ENCODE measurements at places on chromosomes 5 and 9.

DNA sequence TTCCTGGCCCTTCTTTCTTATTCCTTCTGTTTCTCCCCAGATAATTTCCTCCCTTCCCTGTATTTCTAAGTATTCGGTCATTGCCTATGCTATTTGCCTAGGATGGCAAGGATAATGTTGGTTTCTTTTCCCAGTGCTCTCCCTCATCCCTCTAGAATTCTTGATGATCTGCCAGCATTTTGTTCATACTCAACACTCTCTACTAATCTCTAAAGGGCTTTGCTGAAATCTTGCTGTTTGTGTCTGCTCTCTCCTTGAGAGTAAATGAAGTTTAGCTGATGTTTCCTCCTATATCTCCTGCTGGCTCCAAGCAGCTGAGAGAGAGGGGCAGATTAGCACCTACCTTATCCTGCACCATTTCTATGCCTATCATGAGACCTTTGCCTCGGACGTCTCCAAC, 38.1 kb downstream of the AGXT2 start:
- no peak for DNase-seq

GRCh38 chr5:145062280-145063062, 772.7 kb downstream of the PRELID2 start:
- no peak for DNase-seq

DNA sequence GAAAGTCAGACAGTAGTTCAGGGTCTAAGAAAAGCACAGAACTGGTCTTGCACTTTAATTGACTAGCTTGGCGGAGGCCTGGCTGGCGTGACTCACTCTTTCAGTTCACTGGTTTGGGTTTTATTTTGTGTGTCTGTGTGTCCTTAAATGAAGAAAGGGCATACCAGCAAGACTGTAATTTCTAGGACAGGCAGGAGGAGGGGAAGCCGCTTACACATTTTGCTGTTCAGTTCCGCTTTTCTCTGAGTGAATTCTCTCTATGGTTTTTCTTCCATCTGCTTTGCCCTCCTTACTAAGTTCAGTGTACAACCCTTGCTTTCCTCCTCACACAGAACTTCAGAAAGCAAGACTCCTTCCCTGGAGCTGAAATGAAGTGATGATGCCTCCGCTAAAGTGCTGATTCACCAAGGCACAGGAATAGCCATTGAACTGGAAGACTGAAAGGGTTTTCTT, 150.8 kb downstream of the MEF2C start:
- DNase-seq: no peak

GRCh38 chr9:91824601-91825305, 125.3 kb downstream of the ROR2 start:
- DNase-seq: no peak

GRCh38 chr5:150402229-150402773, 10.4 kb downstream of the CD74 start:
- no peak for DNase-seq

GRCh38 chr5:172575416-172575815, 65.6 kb upstream of the NEURL1B start:
- DNase-seq: no peak

DNA sequence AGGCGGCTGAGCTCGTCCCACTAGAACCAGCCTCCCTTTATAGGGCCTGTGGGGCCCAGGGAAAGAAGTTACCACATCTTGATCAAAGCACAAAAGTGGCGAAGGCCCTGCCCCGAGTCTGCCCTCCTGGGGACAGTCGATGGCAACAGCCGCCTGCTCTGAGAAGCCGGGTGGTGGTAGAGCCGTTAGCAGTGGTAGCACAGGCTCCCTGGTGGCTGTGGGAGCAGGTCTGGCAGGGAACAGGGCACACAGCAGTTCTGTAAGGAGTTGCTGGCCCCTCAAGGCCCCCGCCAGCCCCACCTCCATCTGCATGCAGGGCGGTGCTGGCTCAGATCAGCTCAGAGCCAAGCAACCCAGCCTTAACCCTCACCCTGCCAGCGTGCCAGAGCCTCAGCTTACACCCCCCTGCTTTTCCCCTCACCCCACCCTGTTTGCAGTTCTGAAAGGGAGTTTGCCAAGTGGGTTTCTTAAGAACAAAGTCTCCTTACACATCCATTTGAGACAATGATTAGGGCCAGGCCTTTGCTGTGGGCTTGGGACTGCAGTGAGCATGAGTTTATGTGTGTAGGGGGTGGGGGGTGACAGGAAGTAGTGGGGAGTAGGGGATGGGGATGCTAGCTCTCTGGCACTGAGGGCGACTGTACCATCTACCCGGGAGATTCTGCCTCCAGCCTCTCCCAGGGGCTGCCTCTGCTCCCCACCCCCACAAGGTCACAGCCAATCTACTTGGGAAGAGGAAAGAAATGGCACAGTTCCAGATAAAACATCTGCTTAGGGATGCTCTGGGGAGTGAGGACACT, 11.8 kb downstream of the ACSL6 start:
- DNase-seq: no peak

DNA sequence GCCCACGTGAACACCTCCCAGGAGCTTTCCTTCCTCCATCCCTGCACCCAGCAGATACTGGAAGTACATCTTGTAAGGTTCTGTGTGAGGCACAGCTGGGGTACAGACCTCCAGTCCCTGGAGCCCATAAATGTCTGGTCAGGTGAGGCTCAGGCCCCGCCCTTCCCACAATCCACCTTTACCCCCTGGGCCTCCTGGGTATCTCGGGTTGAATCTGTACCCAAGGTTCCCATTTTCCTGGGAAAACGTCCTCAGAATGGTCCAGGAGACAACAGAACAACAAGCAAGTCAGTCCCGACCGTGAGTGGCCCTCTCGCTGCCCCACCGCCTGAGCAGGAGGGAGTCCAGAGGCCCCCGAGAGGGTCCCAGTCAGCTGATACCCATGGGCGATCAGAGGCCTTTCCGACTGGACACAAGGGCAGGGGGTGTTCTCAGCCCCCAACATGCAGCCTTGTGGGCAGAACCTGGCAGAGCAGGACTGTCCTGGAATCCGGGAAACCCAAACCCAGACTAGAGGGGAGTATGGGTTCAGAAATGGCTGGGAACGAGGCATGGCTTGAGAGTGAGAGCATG, 4.3 kb downstream of the SPATA31E1 start:
- DNase-seq: no peak

DNA sequence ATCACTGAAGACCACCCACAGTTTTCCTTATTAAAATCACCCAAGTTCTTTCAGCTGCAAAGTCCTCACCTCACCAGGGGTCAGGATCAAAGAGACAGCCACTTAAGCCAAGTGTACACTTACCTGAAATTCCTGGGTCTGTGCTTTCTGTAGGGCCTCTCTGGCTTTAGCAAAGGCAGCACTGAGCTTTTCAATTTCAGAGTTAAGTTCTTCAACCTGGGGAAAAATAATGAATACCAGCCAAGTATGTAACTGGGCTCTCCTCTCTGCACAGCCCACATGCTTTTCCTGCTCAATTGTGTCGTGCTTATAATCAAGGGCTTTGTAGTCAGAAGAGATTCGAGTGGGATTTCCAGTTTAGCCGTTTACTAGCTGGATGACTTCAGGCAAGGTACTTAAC, 55.1 kb downstream of the CDK5RAP2 start:
- no peak for DNase-seq

DNA sequence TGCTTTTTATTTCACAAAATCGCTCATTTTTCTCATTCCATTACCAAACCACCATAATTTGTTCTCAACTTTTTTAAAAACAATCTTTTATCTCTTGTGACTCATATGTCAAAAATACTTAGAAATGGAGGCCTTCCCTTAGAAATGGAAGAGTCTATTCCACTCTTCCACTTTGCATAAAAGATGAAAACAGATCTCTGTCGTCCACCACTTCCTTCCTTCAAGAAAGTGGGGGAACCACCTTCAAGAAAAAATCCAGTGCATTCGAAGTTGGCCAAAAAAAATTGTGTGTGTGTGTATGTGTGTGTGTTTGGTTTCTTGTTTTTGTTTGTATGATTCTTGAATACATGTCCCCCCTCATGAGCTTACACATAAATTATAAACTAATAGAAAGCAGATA, 628.8 kb upstream of the DMAC1 start:
- no peak for DNase-seq

- DNase-seq: no peak
Observed at GRCh38 chr5:160799184-160799583, 52.8 kb downstream of the ATP10B start.

- no peak for DNase-seq
Observed at GRCh38 chr5:152532714-152533113, 127.6 kb upstream of the NMUR2 start.

- no peak for DNase-seq
Observed at GRCh38 chr5:171509467-171509866, 90.0 kb downstream of the FGF18 start.

DNA sequence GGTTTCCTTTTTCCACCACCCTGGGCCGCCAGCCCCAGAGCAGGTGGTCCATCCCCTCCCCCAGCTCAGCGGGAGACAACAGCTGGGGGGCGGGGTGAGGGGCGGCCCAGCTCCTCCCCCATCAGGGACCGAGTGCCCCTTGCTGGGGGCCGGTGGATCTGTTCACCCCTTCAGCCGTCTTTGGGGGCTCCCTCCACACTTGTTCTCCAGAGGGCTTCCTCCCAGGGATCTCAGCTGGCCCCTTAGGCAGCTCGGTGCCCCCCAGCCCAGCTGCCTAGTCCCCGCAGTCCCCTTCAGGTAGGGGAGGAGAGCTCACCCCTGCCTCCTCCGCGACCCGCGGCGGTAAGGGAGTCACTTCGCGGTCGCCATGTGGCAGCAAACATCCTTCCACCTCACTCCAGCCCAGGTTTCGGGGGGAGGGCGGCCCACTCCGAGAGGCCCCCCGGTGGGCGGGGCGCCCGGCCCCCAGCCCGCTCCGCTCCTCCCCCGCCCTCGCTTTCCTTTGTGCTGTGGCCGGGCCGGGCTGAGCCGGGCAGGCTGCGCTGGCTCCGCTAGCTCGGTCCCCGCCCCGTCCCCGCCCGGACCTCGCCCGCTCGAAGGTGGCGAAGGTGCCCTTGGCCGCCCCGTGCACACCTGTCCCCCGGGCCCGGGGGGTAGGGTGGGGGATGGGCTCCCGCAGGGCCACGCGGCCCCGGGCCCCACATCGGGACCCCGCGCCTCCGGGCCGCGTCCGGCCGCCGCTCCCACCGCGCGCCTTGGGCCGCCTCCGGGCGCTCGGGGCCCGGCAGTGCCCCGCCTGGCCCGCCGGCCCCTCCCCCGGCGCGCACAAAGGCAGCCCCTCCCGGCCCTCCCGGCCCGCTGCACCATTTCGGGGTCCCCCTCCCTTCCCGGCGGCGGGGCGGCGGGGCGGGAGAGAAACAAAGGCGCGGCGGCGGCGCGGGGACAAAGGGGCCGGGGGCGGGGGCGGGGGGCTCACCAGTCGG, 683 bp downstream of the DBN1 start:
- DNase-seq: peak; percentile 66

GRCh38 chr9:35518981-35519679, 29.2 kb downstream of the RUSC2 start:
- DNase-seq: no peak

- DNase-seq: no peak
Observed at GRCh38 chr5:77492653-77493000, 511 bp upstream of the WDR41 start.

- DNase-seq: no peak
Observed at GRCh38 chr9:120424248-120424647, 155.7 kb downstream of the CDK5RAP2 start.

DNA sequence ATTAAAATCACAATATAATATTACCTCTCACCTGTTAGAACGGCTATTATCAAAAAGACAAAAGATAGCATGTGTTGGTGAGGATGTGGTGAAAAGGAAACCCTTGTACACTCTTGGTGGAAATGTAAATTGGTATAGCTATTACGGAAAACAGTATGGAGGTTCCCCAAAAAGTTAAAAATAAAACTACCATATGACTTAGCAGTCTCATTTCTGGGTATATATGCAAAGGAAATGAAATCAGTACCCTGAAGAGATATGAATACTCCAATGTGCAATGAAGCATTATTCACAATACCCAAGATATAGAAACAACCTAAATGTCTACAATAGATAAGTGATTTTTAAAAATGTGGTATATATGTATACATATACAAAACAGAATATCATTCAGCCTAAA, 199.9 kb downstream of the SNX18 start:
- DNase-seq: no peak

DNA sequence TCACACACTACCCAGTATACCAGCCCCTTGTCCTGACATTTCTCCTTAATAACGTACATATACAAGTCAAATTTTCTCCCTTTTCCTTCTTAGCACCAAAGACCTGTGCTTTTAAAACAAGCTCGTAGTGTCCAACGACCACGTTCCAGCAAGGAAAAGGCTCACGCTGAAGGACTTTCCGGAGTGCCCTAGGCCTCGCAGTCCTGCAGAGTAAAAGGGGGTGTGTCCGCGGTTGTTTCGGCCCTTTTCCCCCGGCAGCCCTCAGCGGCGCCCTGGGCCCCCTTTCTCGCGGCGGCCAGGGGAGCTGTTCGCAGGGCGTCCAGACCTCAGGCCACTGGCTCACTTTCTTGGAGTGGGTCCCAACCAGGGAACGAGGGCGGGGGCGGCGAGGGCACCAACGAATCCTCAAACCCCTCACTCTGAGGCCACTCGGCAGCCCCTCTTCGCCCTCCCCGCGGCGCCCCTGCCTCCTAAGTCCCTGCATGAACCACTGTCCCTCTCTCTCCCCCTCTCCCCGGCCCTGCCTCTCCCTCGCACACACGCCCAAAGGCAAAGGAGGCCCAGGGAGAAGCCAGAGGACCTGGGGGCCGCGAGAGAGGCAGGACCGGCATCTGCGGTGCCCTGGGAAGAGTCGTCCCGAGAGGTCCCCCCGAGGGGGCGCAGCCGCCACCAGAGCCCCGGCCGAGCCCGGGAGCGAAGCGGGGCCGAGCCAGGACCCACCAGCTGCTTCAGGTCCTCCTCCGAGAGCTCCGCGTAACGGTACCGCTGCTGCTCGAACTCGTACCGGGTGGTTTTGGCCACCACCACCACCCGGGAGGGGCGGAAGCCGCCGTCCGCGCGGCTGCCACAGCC, 720 bp downstream of the NADK2 start:
- peak; percentile 20 for DNase-seq

GRCh38 chr5:122638581-122638980, 136.3 kb upstream of the SNX2 start:
- no peak for DNase-seq

GRCh38 chr5:81212211-81212751, 20.8 kb upstream of the CKMT2 start:
- no peak for DNase-seq

- no peak for DNase-seq
Observed at GRCh38 chr9:20630241-20630943, 8.1 kb upstream of the MLLT3 start.

- no peak for DNase-seq
Observed at GRCh38 chr9:90464978-90465377, 177.6 kb downstream of the DIRAS2 start.

DNA sequence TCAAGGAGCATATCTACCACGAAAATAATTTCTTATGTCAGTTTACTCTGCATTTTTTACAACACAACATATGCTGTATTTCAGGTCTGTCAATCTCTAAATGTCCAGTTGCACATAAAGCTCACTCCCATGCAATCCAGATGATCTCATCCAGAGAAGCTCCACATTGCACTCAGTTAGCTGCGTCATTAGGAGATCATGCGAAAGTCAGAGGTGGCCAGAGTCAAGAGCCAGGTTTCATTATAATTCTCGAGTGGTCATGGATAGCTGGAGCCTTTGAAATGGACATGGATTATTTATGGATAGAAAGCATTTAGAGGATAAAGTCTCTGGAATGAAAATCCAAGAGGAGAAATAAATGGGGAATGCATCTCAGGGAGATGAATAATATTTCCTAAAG, 232.3 kb downstream of the GAS1 start:
- no peak for DNase-seq
